ENCODE measurements at places on chromosomes 5 and 9.

- peak; percentile 13 for DNase-seq
These were observed 61.0 kb downstream of the ARL15 start for GRCh38 chr5:54249210-54250028.

- DNase-seq: no peak
These were observed 121.9 kb downstream of the CDH18 start for GRCh38 chr5:19866090-19866450.

- no peak for DNase-seq
These were observed 153.8 kb downstream of the AUH start for GRCh38 chr9:91207729-91208418.

- no peak for DNase-seq
These were observed 27.5 kb upstream of the NCS1 start for GRCh38 chr9:130144703-130145102.

DNA sequence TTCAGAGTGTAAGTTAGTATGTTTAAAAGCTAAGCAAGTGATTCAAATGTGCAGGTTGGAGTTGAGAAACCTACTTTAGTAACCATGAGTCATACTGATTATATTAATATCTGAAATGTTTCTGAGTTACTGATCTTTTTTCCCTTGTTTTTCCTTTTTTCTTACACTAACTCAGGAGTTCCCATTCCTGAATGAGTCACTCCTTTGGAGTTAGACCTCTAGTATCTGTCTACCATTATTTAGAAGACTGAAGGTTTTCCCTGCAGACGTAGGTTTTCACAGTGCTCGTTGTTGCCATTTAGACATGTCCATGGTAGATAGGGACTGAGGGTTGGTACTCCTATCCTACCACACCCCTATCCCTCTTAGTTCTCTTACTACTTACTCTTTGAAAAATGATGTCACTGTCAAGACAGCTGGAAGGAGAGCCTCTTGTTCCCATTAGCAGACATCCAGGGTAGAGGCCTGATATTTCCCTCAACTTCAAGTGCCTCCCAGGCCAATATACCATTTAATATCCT is 20.2 kb downstream of the OCLN start:
- DNase-seq: no peak

DNA sequence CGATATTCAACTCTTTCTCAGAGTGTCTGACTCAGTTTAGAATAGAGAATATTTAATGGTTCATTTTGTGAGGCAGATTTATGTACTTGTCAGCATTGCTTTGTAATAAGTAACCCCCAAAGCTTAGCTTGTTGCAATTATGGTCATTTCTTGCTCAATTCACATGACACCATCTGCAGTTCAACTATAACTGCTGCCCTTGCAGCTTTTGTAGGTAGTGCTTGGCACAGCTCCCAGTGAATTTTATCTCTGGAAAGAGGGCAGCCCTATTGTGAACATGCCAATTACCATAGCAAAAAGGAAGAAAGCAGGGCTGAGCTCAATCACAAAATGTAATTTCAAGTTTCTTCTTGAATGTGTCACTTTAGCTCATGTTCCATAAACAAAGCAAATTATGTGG is 1587.7 kb upstream of the ACO1 start:
- no peak for DNase-seq

DNA sequence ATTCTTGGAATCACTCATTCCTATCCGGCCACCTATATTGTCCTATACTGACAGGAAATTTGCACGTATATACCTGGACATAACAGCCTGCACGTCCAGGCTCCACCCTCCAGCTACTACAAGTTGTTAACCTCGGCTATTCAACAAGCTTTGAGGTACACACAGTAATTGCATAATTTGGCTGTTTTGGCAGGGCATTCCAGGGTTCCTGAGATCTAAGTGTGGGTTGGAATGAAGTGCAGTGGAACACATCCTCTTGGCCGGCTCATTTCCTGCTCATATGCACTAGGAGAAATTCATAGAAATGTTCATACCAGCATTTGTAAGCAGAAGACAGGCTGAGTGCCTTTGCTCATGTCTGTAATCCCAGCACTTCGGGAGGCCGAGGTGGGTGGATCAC is 222.3 kb downstream of the FBXL7 start:
- DNase-seq: no peak

DNA sequence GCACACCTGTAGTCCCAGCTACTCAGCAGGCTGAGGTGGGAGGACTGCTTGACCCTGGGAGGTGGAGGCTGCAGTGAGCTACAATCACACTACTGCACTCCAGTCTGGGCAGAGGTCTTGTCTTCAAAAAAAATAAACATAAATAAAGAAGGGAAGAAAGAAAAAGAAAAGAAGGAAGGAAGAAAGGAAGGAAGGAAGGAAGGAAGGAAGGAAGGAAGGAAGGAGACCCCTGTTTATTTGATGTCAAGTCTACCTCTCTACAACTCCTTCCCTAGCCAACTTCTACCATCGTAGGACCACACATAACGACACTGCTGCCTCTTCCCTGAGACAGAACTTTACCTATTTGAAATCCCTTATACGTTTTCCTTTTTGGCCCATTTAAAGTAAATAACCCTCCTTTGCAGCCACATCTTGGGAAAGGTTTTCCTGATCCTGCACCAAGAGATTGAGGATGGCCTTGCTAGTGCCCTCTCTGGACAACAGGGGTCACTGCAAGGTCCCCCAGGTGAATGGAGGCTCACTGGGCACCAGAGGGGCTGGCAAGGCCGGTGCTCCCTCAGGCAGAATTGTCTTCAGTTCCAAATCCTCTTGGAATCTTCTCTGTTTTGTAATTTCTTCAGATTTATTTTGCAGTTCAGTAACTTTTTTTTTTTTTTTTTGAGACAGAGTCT is 10.5 kb downstream of the RPS14 start:
- DNase-seq: peak; percentile 59

- DNase-seq: no peak
These were observed 61.4 kb upstream of the GLRX start for GRCh38 chr5:95884017-95884325.

DNA sequence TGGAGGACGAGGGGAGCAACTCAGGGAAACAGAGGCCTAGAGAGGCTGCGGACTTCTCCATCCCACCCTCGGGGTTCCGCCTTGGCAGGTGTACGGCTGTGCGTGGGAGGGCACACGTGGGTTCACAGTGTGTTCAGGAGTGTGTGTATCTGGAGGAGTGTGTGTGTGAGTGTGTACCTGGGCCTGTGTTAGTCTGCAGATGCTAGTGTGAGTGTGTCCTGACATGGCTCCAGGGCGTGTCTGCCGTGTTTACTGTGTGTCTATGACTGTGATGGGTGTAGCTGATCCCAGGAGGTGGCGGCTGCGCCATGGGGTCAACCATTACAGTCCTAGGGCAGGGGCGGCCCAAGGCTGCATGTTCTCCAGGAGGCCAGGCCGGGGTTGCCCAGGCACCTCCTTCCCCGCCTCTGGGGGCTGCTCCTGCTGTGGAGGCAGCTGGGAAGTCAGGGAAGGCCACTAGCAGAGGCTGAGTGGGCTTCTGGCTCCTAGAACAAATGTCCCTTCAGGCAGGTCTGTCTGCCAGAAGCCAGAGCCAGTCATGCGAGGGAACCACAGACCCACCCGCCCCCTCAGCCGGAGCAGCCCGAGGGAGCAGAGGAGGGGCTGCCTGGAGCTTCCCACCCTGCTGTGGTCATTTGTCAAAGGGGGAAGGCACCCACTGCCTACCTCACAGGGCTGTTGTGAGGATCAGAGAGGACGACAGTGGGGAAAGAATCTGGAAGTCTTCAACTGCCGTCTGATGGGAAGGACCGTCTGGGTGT is 21.4 kb downstream of the CRB2 start:
- DNase-seq: no peak

- no peak for DNase-seq
These were observed 6.8 kb downstream of the LCN10 start for GRCh38 chr9:136735812-136736480.

GRCh38 chr9:91382298-91382697 is 20.6 kb upstream of the AUH start:
- DNase-seq: no peak

- DNase-seq: no peak
These were observed 577 bp downstream of the TUT7 start for GRCh38 chr9:86353655-86354010.

DNA sequence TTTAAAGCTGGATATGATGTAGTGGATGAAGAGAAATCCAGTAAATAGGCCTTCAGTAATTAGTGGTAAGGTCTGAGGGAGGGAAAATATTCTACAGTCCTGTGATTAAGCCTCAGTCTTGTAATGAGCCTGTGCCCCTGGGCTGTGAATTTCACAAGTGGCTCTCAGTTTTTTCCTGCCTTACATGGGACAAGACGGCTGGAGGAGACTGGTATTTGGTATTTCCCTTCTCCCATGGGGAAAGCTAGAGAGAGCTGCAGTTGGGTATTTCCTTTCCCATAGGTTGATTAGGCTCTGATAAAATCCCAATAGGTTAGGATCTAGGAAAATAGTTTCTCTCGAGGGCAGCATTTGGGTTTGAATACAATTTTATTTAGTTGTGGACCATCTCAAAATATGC is 62.2 kb upstream of the GNA14 start:
- DNase-seq: no peak

DNA sequence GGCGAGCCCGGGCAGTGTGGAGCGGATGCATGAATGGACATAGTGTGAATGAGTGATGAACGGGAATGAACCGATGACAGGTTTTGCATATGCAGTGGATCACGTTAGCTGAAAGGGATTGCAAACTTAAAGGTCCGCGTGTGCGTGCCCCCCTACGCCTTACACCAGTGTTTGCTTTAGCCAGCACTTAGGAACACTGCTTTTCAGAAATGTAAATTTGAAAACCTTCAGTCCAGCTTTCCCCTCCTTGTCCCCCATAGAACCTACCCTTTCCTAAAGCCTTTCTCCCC is 692 bp downstream of the PSAT1 start:
- no peak for DNase-seq

DNA sequence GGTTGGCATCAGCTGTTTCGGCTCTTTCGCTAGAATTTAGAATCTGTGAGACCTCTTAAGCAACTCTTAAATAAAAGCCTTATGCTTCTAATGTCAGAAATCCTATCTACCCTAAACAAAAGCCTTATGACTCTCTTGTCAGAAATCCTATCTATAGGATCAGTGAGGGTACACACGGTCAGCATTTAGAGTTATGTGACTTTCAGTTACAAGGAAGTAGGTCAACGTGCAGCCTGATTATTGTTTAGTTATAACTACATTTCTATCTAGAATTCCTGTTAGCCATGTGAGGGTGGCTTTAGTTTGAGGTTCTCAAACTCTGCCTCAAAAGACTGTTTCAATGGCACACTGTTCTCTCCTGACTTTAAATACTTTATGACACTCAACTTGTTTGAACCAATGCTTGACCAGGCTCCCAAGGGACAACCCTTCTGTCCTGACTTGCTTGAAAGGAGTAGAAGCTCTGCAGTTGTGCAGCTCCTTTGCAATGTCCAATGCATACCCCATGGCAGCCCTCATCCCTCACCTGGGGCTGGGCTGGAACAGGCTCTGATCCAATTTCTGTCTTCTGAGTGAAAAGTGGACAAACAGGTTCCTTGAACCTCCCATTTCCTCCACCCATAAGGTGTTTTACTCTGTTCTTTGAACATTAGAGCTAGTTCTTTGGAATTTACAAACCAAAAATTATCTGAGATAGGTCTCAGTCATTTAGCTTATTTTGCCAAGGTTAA is 251.6 kb upstream of the PIK3R1 start:
- no peak for DNase-seq

DNA sequence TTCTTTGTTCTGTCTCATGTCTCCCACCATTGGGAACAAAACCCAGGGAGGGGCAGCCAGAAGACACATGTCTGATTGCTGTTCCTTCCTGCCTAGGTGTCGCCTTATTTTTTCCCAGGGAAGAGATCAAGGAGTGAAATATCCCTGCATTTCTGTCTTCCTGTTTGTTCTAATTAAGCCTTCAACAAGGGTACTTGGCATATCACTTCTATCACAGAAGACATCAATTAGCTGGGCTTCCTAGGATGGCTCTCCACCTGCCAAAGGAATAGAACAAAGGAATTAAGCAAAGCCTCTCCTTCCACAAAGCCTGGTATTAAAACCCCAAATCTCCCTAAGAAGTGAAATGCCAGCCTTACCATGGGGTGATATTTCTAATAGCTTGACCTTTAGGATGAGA is 299.5 kb upstream of the CD180 start:
- peak; percentile 86 for DNase-seq

GRCh38 chr9:27331393-27331792 is 34.4 kb upstream of the EQTN start:
- DNase-seq: no peak

GRCh38 chr5:7638456-7638855 is 212.5 kb downstream of the CFAP90 start:
- DNase-seq: no peak

GRCh38 chr5:147510885-147511284 is 1.0 kb upstream of the DPYSL3 start:
- DNase-seq: no peak

DNA sequence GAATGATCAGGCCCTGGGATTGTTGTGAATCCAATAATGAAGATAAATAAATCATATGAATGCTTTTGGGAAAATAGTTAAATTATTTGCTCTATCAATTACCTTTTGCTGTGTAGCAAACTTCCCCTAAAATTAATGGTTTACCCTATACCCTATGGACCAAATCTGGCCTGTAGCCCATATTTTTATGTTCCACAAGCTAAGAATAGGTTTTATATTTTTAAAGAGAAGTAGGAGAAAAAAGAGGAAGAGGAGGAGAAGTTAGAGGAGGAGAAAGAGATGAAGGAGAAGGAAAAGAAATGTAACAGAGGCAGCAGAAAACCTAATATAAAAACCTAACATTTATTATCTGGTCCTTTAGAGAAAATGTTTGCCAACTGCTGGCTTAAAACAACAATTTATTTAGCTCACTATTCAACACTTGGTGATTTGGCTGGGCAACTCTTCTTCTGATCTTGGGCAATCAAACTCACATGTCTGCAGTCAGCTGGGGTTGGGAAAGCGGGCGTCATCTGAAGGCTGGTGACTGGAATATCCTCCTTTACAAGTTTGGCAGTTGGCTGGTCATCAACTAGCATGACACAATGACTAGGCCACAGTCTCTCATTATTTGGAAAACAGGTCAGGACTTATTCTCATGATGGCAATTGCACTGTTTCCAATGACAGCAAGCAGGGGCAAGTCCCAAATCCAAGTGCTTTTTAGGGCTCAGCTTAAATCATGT is 522.9 kb downstream of the RASEF start:
- no peak for DNase-seq

- no peak for DNase-seq
These were observed 292.4 kb downstream of the TRIM32 start for GRCh38 chr9:116979456-116979855.

DNA sequence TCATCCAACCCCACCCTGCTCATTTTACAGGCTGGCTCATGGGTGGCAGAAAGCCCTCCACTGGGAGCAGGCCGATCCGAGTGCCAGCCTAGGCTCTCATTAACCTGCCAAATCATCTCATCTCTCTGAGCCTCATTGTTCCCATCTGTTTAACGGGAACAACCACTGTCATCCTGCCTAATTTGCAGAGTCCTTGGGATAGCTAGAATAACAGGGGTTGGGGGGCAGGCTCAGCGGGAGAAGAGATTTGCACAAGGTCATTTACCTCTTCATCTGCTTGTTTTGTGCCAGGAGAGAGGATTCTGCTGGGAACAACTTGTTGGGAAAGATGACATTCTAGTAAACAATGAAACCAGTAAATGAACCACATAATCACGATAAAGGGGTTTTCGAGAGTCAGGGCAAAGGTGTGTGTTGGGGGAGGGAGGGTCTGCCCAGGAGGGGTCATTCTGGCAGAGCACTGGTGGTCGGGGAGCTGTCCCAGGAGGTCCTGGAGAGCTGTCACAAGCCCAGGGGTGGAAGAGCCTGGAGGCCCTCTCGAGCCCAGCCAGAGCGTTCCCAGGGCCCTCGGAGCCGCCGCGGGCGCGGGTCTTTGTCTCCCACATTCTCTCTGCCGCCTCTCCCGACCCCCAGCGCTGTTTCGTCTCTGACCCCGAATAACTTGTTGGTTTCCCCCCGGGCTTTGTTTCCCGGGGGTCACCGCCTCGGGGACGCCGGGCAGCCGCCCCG is 22.8 kb upstream of the NDST1 start:
- no peak for DNase-seq

Data from G401 (cell line).